ENCODE measurements at places on chromosomes 7 and 10.
A peak's percentile ranks its signal among the peaks of the same experiment; 100 is the strongest.

- no peak for DNase-seq
These were observed 151.5 kb downstream of the WDR11 start for GRCh38 chr10:121002586-121003205.

DNA sequence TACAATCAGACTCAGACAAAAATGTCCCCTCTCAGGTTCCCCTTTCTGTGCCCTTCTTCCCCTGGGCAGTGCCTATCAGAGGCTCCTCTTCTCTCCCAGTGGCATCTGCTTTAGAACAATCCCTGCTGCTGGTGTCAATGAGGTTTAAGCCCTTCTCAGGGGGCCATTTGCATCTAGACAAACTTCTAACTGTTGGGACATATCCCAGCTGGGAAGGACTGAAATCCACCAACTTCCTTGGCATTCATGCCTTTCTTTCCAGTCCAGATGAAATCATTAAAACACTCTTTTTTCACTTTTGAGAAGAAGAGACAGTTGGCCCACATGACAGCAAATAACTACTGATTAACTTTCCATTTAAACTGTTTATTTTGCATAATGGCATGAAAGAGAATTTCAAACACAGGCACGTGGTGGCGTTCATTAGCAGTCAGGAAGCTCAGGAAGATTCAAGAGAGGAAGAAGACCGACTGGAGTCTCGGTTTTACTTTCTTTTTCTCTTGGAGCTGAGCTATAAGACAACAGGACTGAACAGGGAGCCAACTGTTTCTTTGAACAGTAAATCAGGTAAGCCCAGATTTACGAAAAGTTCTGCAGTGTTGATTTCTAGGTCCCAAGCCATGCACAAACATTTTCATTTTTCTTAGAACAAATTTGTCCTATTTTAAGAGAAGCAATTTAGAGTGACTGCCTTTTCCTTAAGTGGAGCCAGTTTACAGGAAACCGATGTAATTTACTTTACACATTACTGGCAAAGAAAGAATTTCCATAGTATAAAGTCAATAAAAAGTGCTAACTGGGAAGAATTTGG lies at the start of gene GIMAP2:
TSS of gene GIMAP2 (plus strand) at position 488 of the 811 bp plus-strand sequence. CDS start 1,354 bp downstream, outside the sequence.
- DNase-seq: no peak

- DNase-seq: no peak
These were observed 590.6 kb downstream of the ARL4A start for GRCh38 chr7:13278020-13278419.

GRCh38 chr7:6071406-6071805 lies 40.2 kb downstream of the ANKRD61 start:
- no peak for DNase-seq

DNA sequence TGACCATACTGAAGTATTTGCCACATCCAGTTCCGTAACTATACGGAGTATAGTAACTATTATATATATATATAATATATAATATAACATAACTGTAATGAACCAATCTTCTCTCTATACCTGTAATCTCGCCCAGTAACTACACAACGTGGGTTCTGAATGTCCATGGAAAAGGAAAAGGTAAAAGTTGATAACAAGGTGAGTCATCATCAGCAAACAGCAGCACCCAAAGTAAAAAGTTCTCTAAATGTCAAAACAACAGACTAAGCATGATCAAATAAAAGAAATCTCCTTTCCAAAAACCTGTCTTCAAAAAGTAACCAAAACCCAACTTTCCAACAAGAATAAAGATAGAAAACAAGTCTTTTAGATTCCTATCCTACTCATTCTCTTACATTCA lies 42.8 kb downstream of the ELAPOR2 start:
- DNase-seq: no peak

- no peak for DNase-seq
These were observed 153.6 kb downstream of the CACNB2 start for GRCh38 chr10:18293536-18294510.

GRCh38 chr7:153616711-153617325 lies 435.4 kb upstream of the DPP6 start:
- no peak for DNase-seq

- DNase-seq: no peak
These were observed 1073.5 kb upstream of the LRRN3 start for GRCh38 chr7:110017405-110017804.

GRCh38 chr10:31099094-31099493 lies 67.4 kb upstream of the ZNF438 start:
- no peak for DNase-seq

- DNase-seq: no peak
These were observed 21.9 kb upstream of the NEUROD6 start for GRCh38 chr7:31362401-31362800.

GRCh38 chr7:127478461-127478860 lies 86.0 kb upstream of the ZNF800 start:
- no peak for DNase-seq

DNA sequence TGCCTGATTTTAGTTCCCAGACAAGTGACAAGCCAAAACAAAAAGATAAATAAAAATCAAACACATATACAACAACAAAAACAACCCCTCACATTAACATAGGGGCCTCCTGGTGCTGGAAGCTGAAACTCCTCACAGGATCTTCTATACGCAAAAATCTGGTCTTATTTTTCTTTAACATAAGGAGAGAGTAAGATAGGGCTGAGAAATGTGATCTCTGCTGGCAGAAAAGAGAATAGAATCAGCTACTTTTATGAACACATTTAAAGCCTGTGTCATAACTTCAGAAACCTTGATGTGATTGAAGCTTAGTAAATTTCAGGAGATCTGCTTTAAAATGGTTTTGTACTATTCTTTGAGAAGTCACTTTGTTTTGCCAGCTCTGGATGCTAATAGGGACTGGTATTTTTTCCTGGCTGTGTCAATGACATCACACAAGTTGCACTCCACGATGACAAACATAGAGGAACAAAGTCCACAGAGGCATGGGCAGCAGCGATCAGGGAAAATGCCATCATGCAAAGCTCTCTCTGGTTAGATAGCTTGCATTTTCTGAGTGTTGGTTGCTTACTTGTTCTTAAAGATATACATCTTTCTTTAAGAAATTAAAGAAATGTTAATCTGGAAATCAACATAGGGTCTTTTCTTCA lies 176.6 kb upstream of the SP4 start:
- DNase-seq: no peak

- peak; percentile 40 for DNase-seq
These were observed 1.4 kb upstream of the SLC25A28 start for GRCh38 chr10:99621454-99622251.

- DNase-seq: no peak
These were observed 184.2 kb upstream of the BET1 start for GRCh38 chr7:94188350-94188749.

DNA sequence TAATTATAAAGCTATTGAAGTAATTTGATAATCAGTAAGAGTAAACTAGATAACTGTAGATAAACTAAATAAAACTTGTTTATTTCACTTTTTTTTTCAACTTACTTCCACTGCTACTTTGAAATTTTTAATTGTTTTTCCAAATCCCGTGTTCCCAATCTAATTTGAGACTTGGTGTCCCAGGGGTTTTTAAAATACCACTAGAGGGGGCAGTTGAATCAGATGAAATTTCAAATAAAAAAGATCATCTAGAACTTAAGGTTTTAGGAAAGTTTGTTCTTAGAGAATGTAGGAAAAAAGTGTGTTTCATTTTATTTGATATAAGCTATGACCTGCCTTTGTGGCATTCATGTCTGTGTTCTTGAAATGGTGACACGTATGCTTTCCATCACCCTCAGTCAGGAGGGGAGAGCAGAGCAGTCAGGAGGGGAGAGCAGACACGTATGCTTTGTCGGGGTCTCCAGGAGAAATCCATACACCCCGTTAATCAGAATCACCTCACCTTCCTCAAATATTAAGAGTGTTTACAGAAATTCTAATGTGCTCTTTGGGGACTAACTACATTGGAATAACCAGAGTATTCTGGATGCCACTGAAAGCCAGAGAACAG lies 49.9 kb downstream of the C10orf67 start:
- no peak for DNase-seq

DNA sequence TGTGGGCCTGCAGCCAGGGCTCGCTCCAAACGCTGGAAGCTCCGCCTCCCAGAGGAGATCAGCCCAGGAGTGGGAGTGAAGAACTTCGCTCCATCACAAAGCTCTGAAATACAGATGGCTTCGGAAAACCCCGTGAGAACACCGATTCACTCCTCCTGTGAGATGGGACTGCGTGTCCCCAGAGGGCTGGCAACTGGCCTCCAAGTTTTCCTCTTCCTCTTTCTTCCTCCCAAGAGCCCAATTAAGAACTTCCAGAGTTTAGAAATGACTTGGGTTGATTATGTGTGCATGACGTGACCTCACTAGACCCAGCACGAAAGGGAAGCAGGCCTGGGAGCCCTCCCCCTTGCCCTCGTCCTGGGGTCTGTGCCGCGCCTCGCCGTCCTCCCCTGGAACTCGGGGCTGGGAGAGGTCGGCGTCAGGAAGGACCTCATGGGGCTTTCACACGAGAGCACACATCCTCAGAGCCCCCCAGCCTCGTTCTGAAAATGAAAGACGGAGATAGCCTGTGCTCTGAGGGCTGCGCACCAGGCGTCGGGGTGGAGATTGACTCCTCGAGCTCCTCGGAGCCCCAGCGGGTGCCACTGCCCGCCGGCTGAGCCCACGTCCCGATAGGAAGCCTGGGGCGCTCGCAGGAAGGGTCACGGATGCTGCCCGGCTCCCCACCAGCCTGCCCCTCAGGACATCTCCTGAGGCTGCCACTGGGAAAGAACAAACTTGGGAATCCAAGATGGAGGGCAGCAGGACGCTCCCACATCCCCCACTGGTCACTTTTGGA lies 37.8 kb downstream of the PTPRN2 start:
- DNase-seq: no peak

- DNase-seq: no peak
These were observed 437.5 kb upstream of the MBL2 start for GRCh38 chr10:53209944-53210611.

- DNase-seq: no peak
These were observed 20.5 kb upstream of the INPP5A start for GRCh38 chr10:132516771-132517725.

GRCh38 chr10:36779238-36779846 lies 346.1 kb upstream of the ANKRD30A start:
- peak; percentile 14 for DNase-seq

- no peak for DNase-seq
These were observed 118.0 kb downstream of the CELF2 start for GRCh38 chr10:11135709-11136108.

DNA sequence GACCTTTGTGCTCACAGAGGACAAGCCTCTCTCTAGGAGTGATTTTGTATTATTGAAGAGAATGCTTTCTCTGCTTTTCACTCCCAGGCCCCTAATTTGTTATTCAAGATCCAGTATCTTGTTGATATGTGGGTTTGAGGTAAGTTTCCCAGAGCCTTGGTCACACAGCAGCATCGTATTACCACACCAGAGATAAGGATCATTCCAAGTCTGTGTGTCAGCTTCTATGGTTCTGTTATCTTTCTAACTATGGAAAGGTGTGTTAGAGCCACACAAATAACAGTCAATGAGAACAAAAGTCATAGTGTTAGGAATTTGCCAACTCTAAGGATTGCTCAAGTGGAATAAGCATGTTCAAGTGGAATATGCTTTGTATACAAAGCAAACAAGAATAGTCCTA lies 1208.3 kb downstream of the GATA3 start:
- DNase-seq: no peak

GRCh38 chr10:53894145-53894544 lies 906.9 kb downstream of the PCDH15 start:
- no peak for DNase-seq

- DNase-seq: no peak
These were observed 23.2 kb downstream of the NOLC1 start for GRCh38 chr10:102175415-102175814.

DNA sequence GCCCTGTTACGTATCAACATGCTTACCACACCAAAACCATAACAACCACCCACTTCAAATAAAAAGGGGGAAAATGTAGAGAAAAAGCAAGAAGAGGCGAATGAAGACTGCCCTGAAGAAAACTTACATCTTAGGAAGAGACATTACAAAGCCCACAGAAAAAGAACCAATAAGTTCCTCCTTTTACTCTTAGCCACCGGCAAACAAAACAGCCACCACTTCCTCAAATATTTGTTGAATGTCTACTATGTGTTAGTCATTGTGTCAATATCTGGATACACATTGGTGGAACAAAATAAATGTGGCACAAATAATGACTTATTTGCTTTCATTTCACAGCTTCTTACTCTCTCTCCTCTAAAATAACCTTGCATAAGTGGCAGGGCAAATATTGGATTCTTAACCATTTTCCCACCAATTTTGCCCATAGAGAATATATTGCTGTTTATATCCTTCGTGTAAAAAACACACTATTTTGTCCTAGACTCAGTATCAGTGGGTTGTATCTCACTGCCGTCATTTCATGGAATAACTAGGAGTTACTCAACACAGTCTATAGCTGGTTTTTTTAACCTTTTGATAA lies 106.8 kb downstream of the ANK3 start:
- no peak for DNase-seq

DNA sequence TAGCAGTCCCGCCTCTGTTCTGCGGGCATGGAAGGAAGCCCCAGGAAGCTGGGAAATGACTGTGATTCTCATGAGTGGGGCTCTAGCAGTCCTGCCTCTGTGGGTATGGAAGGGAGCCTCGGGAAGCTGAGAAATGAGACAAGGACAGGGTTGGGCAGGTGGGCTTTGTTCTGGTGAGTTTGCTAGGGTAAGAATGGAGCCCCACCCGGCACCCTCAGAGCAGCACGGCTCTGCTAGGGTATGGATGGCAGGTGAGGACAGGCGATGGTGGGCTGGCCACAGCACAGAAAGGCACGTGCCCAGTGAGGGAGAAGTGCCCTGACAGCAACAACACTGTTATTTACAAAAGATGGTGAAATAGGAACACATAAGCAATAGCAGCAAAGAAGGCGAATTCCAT lies 39.6 kb downstream of the SVIL start:
- DNase-seq: no peak

GRCh38 chr10:86583983-86584382 lies 62.4 kb upstream of the WAPL start:
- no peak for DNase-seq

GRCh38 chr7:11830582-11831155 lies 1.3 kb downstream of the THSD7A start:
- no peak for DNase-seq

GRCh38 chr10:43842496-43842895 lies 193.8 kb upstream of the ZNF32 start:
- no peak for DNase-seq

DNA sequence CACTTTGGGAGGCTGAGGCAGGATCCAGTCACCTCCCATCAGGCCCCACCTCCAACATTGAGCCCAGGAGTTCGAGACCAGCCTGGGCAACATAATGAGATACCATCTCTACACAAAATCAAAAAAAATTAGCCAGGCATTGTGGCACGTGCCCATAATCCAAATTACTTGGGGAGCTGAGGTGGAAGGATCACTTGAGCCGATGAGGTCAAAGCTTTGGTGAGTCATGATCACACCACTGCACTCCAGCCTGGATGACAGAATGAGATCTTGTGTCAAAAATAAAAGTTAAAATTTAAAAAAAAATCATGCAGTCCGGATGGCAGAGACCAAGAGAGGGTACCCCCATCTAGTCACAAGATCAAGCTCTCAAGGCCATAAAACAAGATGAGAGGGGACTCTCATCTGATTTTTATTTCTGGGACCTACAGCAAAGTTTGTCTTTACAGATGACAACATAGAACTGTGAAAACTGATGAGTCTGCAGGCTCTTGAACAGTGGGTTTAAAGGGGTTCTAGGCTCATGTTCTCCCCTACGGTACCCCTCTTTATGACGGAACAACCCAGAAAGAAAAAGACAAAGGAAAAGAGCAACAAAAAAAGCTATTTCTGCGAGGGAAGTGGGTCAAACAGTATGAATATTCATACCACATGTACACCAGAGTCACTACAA lies 28.9 kb upstream of the CREB3L2 start:
- DNase-seq: no peak

Data from NCI-H2171 (cell line).